T-cell (primary cell): ENCODE measurements at places on chromosomes 12 and 14.

DNA sequence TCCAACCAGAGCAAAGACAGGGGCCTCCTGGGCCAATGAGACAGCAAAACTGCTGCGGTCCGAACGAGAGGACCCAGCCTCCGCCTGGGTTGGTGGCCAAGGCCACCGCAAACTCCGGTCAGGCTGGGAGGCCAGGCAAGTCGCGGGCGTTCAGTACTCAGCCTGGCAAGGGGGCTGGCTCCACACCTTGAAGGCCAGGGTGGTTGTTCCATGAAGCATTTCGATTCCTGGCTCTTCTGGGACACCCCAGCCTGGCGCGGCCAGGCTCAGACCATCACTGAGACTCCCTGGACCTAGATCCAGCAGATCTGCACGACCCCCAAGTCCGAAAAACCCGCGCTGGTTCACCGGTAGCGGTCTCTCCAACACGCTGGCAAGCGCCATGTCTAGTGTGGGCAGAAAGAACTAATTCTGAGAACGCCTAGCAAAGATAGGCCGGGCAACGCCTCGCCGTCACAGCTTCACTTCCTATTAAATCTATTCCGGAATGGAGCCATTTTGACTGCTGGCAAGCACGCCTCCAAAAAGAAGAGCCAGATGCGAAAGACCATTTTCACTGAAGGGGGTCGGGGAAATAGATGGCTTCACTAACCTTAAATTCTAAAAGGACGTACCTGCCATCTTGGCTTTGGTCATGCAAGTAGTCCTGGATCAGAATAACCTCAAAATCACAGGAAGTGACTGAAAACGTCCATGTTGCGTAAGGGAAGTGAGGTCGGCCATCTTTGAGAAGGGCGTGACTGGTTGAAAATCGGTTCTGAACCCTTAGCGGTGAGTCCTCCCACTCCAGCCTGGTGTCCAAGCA, at the start of gene PSMB5:
Gene PSMB5, minus strand, starts transcription at position 403 of the 805 bp plus-strand sequence. Its CDS starts 19 bp downstream, at position 384.
- H3K4me1 ChIP-seq = peaks cover 20% of the 10 kb centered on the region
- no peaks in the 10 kb centered on the region for H3K27me3 ChIP-seq

DNA sequence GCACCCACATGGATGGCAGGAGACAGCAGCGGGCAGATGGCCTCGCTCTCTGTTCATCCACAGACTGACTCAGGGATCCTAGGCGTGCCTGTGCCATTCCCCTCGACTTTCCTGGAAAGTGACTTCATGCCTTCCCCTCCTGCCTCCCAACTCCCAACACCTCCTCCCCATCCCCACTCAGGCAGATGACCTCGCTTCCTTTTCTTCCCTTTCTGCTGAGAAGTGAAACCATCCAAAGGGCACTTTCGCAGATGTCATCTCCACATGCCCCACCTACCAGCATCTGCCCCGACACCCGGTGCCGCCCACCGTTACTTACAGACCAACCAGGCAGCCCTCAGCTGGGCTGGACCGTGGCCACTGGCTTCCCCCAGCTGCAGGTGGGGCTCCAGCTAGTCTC, 29.6 kb downstream of the BEGAIN start:
- H3K27ac ChIP-seq = no peak overlapping the region
- no peaks in the 10 kb centered on the region for H3K27me3 ChIP-seq
- H3K4me3 ChIP-seq = no peak overlapping the region
- H3K36me3 ChIP-seq = no peaks in the 10 kb centered on the region

DNA sequence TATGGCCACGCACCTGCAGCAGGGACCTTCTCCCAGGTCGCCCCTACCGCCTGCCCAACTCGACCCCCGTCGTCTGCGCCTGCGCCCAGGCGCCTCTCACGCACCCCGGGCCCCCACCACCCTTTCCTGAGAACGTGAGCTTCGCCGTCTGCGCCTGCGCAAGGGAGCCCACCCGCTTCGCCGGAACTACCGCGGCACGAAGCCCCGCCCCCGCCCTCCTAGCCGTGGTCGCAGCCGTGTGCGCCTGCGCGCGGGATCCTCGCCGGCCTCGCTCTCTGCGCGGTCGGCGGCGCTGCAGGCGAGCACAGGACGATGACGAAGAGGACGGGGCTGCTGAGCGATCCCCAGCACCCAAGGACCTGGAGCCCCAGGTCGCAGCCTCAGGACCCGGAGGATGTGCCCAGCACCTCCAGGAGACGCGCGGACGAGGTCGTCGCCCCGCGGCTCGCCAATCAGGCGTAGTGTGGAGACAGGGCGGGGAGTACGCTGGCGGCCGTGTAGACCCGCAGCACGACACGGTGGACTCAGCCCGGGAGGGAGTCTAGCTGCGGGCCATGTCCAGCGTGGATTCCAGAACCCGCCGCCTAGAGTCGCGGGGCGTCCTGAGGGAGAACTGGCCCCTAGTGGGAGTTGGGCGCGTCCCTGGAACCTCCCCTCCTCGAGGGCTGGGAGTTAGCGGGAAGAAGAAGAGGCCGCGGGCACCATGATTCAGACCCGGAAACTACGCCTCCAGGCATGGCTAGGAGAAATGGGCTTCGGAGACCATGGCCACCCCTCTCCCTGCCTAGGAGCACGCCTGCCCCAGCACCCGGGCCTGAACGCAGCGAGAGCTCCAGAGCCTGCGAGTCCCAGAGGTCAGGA, 1120.8 kb upstream of the TMEM132C start:
- peaks cover 21% of the 10 kb centered on the region for H3K27me3 ChIP-seq
- no peak overlapping the region for H3K27ac ChIP-seq
- H3K4me3 ChIP-seq = no peak overlapping the region
- DNase-seq = peak; percentile 45
- H3K36me3 ChIP-seq = no peaks in the 10 kb centered on the region

DNA sequence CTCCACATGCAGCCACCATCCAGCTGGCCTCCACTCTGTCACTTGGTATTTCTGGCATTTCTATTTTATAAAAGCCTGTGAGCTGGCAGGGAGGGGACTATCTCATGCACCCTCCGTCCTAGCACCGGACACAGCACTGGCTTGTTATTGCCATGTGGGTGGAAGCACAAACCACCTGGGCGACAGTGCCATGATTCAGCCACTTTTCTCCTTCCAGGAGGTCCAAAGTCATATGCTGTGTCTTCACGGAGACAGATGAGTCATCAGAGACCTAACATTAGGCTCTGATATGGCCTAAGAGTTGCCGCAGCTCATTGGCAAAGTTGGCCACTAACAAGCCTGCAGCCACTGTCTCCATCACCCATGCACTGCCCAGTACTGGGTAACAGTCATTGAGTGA, 1123.0 kb downstream of the VRK1 start:
- no peaks in the 10 kb centered on the region for H3K36me3 ChIP-seq
- H3K27ac ChIP-seq = no peak overlapping the region
- H3K4me3 ChIP-seq = no peak overlapping the region
- no peaks in the 10 kb centered on the region for H3K27me3 ChIP-seq
- DNase-seq = no peak

DNA sequence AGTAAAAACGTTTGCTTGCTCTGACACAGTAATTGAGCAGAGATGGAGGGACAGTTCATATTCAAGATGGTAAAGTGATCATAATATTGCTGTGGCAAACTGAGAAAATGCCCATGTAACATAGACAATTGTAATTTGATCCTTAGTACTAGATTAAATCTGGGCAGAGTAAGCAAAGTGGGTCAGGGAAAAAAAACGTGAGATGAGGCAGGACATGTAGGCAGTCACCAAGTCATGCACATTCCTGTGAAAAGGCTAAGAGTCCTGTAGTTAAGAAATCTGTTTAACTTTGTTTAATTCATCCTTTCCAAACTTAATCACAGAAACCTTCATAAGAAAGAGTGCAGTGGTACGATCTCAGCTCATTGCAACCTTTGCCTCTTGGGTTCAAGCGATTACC, 16.1 kb downstream of the BTBD7 start:
- H3K36me3 ChIP-seq = no peaks in the 10 kb centered on the region
- no peak overlapping the region for H3K27ac ChIP-seq
- no peak overlapping the region for H3K4me3 ChIP-seq
- no peaks in the 10 kb centered on the region for H3K4me1 ChIP-seq
- DNase-seq = no peak
- H3K27me3 ChIP-seq = no peaks in the 10 kb centered on the region

DNA sequence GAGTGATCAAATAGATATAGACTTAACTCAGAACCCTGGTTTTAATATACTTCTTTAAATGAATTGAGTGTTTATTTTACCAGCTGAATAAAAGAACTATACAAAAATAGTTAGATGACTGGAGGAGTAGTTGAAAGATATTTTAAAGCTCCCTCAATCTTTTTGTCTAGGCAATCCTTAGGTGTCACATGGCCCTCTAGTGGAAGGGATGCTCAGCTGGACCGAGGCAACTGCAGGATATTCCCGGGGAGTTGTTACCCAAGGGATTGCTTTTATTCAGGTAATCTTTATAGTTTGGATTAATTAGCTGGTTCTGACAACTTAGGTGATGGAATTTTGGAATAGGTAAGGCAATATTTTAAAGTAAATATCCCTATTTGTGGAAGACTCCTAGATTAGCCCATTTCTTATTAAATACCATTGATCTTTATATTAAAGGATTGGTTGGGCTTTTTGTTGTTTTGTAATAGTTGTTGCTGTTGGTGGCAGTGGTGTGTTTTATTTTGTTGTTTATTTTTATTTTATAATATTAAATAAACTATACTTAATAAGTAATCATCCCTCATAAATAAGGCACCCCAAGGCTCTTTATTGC, 57.1 kb downstream of the ZDHHC17 start:
- H3K27ac ChIP-seq = no peak overlapping the region
- H3K27me3 ChIP-seq = no peaks in the 10 kb centered on the region
- no peak overlapping the region for H3K4me3 ChIP-seq
- DNase-seq = no peak

- H3K4me3 ChIP-seq = no peak overlapping the region
- H3K36me3 ChIP-seq = peaks cover 7% of the 10 kb centered on the region
- DNase-seq = no peak
- peaks cover 90% of the 10 kb centered on the region for H3K4me1 ChIP-seq
- peak overlapping the region; percentile 99 for H3K27ac ChIP-seq
Observed at GRCh38 chr14:99254328-99255009, 17.5 kb downstream of the BCL11B start.

GRCh38 chr12:54370171-54370730, 6.0 kb upstream of the GPR84 start:
- peaks cover 27% of the 10 kb centered on the region for H3K4me1 ChIP-seq
- H3K27ac ChIP-seq = no peak overlapping the region
- no peaks in the 10 kb centered on the region for H3K36me3 ChIP-seq
- no peak overlapping the region for H3K4me3 ChIP-seq

DNA sequence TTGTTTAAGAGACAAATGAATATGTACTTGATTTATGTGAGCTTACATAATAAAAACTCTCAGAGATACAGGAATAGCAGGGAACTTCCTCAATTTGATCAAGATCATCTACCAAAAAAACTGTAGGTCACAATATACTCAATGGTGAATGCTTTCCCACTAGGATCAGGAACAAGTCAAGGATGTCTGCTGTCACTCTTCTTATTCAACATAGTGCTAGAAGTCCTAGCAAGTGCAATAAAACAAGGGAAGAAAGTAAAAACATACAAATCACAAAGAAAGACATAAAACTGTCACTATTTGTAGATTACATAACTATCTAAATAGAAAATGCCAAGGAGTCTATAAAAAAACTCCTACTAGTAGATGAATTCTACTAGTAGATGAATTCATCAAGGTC, 41.9 kb upstream of the PAWR start:
- H3K27me3 ChIP-seq = no peaks in the 10 kb centered on the region
- H3K4me1 ChIP-seq = no peaks in the 10 kb centered on the region
- no peaks in the 10 kb centered on the region for H3K36me3 ChIP-seq
